ENCODE measurements at places on chromosomes 4 and X.

DNA sequence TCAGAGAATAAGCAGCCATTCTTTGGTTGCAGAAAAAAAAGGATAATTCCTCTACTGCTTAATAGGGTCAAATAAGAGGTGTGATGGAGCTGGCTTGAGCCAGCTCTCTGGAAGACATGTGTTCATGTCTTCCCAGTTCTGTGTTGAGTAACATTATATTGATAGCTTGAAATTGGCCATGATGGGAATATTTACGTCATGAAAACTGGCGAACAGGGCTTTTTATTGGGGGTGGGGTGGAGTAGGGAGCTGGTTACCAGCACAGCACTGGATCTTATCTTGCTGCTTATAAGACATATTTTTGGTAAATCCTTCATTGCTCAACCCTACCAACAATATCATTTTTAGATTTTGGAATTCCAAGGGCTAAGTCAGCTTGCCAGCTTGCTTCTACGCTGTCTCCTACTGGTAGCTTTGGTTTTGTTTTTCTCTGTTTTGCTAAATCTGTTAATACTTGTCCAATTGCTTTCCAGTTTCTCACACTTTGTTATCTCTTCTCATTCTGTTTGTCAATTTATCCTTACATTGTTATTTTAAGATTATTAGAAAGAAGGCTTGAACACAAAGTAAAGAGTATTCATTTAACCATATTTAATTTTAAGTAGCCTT is 25.3 kb upstream of the GBA3 start:
- no peak for DNase-seq

DNA sequence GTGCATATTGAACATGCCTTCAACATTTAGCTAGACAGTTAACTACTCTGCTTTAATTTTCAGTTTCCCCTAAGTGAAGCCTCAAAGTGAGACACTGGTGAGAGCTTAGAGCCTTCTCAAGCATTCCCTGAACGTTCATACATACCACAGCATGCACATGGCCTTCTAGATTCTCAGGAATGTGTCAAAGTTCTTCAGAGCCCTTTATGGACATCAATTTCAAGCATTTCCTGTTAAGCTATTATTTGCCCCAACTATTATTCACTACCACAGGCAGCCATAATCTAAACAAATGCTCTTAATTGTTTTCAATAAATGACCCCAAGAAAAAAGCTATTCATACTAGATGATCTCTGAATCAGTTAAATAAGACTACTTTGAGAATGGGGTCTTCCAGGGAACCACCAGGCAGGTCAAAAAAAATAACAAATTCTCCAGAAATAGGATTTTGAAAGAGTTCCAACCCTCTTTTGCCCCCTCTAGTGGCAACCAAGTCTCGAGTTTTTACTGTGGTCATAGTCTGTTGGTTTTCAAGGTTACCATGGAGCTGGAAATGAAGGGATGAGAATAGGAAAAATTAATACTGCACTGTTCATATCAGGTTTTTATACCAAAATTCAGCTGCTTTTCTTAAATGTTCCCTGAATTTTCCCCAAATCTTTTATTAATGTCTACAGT is 235.4 kb downstream of the RAB28 start:
- no peak for DNase-seq

DNA sequence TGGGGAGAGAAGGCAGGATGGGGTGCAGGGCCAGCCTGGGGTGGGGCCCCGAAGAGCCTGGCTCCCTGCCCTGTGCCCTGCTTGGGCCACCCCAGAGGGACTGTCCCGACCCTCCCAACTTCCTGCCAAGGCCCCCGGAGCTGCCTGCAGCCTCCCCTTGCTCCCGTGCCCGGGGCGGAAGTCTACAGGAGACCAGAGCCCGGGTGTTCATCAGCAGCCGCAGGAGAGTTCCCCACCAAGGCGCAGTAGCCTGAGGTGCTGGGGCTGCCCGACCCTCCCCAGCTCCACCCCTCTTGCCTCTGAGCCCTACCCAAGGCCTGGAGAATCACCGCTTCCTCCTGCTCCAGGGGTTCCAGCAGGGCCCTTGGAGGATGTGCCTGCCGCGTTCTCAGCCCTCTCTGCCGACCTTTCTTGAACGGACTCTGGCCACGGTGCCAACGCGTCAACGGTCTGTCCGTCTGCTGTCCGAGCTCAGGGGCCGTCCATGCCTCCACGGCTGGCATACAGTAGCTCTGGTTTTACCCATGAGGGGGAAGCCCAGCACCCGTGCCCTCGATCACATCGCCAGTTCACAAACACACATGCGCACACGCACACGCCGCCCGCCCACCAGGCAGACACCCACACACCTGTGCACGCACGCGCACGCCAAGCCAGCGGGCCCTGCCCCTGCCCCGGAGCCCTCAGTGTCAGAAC is 36.0 kb upstream of the SPON2 start:
- DNase-seq: no peak

GRCh38 chr4:144504883-144505282 is 141.1 kb upstream of the HHIP start:
- no peak for DNase-seq

DNA sequence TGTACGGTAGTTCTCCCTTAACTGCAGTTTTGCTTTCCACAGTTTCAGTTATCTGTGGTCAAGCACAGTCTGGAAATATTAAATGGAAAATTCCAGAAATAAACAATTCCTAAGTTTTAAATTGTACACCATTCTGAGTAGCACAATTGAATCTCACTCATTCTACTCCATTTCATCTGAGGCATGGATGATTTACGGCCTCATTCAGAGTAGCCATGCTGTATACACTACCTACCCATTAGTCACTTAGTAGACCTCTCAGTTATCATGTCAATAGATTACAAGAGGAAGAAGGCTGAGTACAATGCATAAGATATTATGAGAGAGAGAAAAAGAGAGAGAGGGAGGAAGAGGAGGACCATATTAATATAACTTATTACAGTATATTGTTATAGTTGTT is 77.5 kb downstream of the ENOX2 start:
- no peak for DNase-seq

- DNase-seq: no peak
Observed at GRCh38 chr4:3746701-3747580, 19.2 kb upstream of the ADRA2C start.

DNA sequence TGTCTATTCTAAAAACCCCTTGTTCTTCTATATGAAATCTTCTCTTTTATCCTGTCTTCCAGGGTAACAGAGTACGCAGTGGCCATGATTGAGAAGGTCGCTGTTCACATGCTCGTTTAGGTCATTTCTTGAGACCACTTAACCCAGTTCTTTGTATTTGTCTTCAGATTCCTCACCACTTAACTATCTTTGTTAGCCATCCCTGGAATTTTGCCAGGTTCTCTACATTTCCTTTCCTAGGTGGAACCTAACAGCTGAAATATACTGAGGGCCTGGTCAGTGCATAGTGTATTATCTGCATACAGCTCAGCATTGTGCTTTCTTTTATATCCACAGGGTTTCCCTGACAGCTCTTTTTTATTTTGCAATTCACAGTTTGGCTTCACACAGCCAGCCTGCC is 148.9 kb upstream of the GALNT7 start:
- no peak for DNase-seq
